A549 (cell line): ENCODE measurements at places on chromosomes 2 and 18. TPM values are rescaled to one million over a fixed set of nuclear protein-coding genes. Genes with fewer than 3 reads are reported as not detected.

DNA sequence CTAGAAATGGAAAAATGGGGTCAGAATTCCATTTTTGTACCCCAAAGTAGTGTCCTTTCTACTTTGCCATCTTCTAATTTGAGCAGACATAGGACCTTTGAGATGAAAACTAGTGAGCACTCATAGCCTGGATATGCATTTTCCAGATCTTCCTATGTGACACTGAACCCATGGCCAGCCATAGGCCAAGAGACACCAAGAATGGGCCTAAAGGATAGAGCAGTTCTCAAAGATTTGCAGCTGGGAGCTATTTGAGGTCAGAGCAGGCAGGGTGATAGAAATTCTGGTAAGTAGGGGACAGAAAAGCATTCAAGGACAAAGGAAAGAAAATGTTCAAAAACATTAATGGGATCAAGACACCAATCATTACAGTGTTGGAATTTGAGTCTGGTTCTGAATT lies 332.8 kb downstream of the MYCN start:
- no peak for DNase-seq

The PLEK gene
- 0.04 TPM in 1 of 3 replicates, not detected in the others for polyA plus RNA-seq

GRCh38 chr18:60110836-60111235 lies 211.0 kb downstream of the PMAIP1 start:
- DNase-seq, result no peak

GRCh38 chr2:233380132-233380895 lies 26.0 kb downstream of the DGKD start:
- DNase-seq, result no peak

DNA sequence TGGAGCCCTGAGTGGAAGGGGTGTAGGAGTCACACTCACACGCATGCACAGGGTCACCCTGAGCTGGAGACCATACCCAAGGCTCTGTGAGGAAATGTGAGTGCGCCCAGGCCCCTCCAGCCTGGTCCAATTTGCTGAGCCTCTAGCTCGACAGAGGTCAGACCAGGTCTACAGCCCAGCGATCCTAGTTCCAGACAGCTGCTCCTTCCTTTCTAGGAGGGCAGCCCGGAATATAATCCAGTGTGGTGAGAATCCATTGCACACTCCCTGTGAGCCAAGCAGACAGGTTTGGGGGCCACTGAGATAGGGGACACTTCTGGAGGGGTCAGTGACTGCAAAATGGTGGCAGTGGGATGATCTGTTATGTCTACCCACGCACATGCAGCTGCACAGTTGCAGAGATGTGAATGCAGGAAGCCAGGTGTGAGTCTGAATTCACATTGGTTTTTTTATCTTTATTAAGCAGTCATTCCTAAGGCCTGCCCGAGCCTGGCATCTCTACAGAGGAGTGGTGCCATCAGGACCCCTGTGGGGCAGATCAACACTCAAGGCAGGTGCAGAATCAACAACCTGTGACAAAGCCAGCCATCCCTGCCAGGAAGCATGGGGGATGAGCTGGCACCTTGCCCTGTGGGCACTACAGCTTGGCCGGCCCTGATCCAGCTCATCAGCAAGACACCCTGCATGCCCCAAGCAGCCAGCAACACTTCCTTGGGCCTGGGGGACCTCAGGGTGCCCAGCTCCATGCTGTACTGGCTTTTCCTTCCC lies at the start of gene GPR148:
TSS of gene GPR148 (plus strand) at position 522 of the 768 bp plus-strand sequence. CDS start at position 604, 82 bp downstream.
- no peak for DNase-seq

The IL37 gene
- not detected in 3 replicates for polyA plus RNA-seq

- peak; percentile 69 for DNase-seq
Measured at GRCh38 chr2:33033606-33034081, 86.9 kb downstream of the LTBP1 start.

- DNase-seq, result no peak
Measured at GRCh38 chr2:145798419-145798818, 1278.5 kb upstream of the ZEB2 start.

GRCh38 chr18:33495278-33495677 lies 54.8 kb upstream of the CCDC178 start:
- peak; percentile 16 for DNase-seq

The TBR1 gene
- 0.07 to 0.09 TPM (median 0.09 TPM) in 3 replicates for polyA plus RNA-seq

The WDR33 gene
- polyA plus RNA-seq, result 21.1 to 21.3 TPM (median 21.3 TPM) in 3 replicates
